ENCODE measurements at places on chromosomes 6 and 20.

GRCh38 chr20:60152792-60153191 is 194.6 kb downstream of the CDH26 start:
- DNase-seq, result no peak

GRCh38 chr6:138957903-138958302 is 30.1 kb downstream of the REPS1 start:
- no peak for DNase-seq

DNA sequence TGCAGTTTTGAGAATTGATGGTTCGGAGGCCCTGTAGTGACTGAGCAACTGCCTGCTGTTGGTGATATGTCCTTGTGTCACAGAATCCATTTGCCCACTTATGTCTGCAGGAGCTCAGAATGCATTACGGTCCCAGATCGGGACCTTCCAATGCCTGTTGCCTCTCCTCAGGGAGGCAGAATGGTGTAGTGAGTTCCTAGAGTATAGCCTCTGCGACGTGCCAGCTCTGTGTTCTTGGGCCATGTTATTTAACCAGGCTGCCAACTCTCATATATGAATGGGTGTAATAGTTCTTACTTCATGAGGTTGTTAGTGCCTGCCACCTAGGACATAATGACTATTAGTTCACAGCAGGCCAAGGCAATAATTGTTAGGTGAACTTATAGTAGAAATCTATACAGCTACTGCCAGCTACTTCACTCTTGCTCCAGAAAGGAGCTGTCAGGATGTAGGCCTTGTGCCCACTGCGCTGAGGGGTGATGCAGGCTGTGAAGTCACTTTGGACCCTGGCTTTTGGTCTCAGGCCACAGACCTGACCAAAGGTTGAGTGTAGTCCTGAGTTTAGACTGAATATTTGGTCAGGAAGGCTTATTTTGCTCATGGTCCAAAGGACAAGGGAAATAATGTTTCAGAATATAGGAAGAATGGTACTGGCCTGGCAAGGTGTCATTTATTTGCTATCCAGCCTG is 82.1 kb downstream of the ASXL1 start:
- DNase-seq, result no peak

DNA sequence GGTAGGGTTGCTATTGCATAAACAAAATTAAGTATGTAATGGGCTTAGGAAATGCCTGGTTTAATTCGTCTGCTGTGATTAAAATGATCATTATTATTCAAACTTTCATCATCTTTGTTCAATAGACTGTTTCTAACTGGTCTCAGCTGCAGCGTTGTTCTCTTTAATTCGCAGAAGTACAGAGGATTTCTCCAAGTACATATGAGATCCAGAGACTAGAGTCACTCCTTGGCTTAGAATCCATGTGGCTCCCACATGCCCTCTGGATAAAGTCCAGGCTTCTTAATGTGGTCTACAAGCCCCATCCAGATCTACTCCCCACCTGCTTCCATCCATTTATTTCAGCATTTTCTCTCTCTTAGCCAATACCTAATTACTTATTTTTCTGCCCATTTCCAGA is 1.1 kb upstream of the ZBTB24 start:
- DNase-seq, result no peak

- no peak for DNase-seq
Observed at GRCh38 chr6:75386050-75386770, 101.6 kb upstream of the TMEM30A start.

All from Karpas-422 (cell line).